Cerebellar nuclear complex (tissue), 1 donor: ENCODE measurements at places on chromosomes 13 and 19.

GRCh38 chr13:94176561-94176960 is 302.9 kb downstream of the DCT start:
- DNase-seq = no peak

DNA sequence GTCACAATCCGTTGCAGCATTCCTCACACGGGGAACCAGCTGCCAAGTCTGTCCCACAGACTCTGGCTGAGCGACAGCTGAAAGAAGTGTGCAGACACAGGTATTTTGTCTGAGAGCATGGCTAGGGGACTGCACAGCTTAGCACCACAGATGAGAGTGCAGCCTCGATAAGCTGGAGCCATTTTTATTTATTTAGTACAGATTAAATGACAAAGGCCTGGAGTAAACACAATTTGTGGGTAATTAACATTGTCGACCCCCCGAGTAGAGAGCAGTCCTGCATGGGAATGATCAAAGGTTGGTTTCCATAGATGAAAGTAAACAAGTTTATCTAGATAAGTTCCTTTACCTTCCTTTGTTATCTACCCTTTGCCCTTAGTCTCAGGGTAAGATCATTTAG is 836.2 kb downstream of the DACH1 start:
- DNase-seq = no peak

- DNase-seq = no peak
Measured at GRCh38 chr13:84672616-84673015, 790.3 kb upstream of the SLITRK1 start.

- no peak for DNase-seq
Measured at GRCh38 chr13:39417131-39417530, 185.9 kb downstream of the LHFPL6 start.
